ENCODE measurements at places on chromosomes 12 and 14.

GRCh38 chr12:11486623-11487444 lies 91.5 kb upstream of the PRB2 start:
- peak; percentile 83 for DNase-seq

DNA sequence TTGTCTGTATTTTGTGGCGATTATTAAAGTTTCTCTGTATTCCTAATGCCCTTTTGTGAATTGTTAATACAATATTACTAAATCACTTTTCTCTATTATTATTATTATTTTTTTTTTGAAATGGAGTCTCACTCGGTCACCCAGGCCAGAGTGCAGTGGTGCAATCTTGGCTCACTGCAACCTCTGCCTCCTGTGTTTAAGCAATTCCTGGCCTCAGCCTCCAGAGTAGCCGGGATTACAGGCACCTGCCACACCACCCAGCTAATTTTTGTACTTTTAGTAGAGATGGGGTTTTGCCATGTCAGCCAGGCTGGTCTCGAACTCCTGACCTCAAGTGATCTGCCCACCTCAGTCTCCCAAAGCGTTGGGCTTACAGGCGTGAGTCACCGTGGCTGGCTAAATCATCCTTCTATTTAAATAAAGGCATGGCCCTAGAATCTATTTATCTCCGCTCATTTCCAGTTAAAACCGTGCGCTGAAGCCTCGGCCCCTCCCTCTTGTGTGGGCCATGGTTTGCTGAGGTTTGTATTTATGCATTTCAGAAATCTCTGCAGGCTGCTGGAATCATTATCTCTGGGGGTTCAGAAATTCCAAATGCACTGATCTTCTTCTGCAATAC lies 1136.4 kb upstream of the TMEM132C start:
- no peak for DNase-seq

GRCh38 chr14:32074887-32075572 lies 2.1 kb upstream of the ARHGAP5 start:
- no peak for DNase-seq

DNA sequence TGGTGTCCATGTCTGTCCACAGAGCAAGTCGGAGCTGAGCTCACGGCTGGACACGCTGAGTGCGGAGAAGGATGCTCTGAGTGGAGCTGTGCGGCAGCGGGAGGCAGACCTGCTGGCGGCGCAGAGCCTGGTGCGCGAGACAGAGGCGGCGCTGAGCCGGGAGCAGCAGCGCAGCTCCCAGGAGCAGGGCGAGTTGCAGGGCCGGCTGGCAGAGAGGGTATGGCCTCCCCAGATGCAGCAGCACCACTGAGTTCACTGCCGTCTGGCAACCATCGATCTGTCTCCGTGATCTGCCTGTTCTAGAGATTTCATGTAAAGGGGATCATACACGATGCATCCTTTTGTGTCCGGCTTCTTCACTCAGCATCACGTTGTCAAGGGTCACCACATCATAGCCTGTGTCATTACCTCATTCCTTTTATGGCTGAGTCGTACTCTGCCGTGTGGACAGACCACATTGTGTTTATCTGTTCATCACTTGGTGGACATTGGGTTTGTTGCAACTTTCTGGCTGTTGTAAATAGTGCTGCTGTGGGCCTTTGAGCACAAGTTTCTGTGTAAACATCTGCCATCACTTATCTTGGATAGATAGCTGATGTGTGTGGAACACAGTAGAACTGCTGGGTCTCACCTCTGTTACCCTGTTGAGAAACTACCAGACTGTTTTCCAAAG lies 21.9 kb downstream of the HIP1R start:
- no peak for DNase-seq

DNA sequence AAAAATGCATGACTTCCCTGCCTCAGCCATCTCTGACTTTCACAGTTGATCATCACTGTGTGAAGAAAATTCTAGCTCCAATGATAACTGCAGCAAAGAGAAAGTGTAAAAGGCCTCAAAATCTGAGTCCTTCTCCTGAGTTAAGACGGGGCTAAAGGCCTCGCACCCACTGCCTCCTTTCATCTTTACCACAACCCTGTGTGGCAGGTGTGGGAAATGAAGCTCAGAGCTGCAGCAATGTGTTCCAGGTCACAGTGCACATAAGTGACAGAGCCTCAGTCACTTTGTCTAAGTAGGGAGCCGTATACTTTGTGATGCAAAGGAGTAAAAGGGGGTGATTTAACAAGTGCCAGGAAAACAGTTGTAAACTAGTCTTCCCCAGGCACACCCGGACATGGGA lies 144.7 kb upstream of the TMCC3 start:
- no peak for DNase-seq

GRCh38 chr14:99648027-99648784 lies 3.3 kb downstream of the HHIPL1 start:
- no peak for DNase-seq

DNA sequence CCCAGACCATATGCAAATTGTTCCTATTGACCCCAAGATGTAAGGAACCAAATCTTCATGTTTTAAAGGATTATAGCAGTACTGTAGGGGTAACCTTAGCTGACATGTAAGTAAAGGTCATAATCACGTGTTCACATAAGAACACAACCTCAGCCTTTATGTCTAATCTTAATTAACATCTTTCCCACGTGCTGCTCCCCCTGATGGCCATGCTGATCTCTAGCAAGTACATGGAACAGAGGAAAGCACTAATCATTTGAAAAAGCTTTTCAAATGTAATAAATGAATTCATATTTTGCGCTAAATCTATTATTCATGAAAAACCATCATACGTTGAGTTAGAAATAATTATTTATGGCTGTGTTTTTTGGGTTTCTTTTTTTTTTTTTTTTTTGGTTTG lies 30.5 kb upstream of the ITPR2 start:
- no peak for DNase-seq

DNA sequence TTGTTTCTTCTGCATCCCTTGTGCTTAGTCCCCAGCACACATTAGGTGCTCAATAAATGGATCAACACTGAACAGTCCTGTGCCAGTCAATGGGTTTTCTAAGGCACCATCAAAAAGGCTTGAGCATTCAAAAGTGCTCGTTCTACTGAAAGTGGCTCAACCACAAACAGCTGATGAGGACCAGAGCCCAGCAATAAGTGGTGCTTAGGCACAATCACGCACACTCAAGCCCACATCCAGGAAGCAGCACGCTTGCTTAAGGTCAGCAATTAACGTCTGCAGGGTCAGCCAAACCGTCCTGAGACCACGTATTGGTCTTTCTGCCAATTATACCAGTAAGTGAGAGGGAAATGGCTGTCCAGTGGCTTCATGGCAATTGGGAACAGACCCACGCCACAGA lies 56.5 kb downstream of the PRIMA1 start:
- DNase-seq = no peak

DNA sequence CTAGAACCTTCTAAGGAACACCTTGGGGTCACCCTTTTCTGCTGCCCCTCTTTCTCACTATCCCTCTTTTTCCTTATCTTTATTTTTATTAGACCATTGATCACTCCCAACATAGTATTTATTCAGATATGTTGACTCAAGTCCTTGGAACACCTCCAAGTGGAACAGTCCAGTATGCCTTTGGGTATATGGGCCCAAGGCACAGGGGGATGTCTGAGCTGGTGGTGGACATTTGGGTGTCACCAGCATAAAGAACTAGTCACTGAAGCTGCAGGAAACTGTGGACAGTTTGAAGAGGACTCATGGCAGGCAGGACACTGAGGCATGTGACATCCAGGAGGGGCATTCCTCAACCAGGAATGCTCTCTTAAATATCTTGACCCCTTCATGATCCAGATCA lies 105.6 kb downstream of the VEZT start:
- DNase-seq = no peak

- no peak for DNase-seq
Measured at GRCh38 chr14:105178868-105179140, 2.3 kb downstream of the NUDT14 start.

DNA sequence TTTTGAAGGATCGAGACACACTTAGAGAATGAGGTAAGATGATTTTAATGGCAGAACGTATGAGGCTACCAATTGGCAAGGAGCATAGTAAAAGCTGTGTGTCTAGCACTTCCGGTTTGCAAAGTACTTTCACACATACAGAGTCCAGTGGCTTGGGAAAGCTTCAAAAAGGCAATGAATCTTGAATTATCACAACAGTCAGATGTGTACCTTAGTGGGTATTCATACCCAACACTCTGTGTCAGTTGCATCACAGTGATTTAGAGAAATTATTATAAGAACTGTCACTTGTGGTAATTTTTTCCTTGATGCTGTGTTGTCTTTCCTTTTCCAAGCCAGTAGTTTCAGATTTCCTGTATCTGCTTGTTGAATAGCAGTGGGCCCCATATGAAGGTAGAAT lies 424.1 kb downstream of the PCNX1 start:
- DNase-seq = no peak

DNA sequence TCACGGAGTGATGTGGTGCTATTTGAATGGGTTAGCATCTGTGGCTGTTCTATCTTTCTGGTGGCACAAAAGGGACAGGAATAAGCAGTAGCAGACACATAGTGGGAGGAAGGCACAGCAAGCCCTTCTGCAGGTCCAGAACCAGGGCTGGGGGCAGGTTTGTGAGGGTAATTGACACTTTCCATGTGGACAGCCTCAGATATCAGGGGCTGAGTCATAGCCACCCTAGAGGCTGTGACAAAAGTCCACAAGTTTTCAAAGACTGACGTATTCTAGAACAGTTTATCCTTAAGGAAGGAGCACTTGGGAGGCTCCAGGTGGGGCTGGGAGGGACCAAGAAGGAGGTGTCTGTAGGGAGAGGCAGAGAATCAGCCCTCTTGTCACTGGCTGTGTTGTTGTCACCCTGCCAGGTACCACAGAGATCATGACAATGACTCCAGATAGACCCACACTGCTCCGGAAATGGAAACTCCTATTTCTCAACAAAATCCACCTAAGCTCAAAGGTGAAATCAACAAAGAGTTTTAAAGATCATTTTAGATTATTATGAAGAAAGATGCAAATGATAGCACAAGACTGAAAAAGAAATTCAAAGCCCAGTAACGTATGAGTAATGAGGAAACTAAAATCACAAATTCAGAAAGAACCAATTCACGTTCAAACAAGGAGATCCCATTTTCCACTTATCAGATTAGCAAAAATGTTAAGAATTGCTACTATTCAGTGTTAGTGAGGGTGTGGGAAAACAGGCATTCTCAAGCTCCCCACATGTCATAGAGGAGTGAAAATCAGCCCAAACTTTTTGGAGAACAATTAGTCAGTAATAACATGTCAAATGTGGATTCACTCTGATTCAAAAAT lies 48.3 kb downstream of the NFKBIA start:
- DNase-seq = no peak

DNA sequence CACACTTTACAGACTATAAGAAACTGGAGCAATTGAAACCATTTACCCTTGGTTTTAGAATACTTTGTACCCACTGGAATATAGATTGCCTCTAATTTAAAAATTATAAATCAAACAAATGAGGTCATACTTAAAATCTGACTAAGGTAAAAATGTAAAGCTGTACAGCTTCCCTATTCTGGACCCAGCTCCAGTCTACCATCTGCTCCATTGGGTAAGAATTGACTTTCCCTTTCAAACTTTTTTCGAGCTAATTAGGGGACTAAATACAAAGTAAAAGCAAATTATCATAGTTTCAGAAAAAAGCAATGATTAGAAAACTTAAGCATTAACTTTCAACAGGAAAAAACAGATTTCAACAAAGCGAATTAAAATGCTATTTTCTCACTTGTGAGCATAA lies 4.3 kb downstream of the KRR1 start:
- DNase-seq = no peak

DNA sequence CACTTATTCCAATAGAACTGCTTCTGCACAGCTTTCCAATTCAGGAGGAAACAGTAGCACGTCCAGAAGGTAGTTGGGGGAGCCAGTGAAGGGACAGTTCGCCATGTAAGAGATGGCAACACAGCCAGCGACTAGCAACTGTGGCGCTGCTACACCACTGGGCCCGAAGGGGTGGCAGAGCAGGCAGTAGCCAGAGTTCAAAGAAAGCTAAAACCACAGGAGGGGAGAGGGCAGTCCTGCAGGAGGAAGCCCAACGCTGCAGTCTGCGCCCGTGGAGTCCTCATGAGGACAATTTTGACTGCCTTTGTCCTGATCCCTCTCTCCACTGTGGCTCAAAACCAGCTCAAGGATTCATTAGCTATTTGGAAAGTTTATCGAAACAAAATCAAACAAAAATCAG lies 591.2 kb downstream of the VRK1 start:
- DNase-seq = no peak

- DNase-seq = no peak
Measured at GRCh38 chr12:1639538-1639937, 10.5 kb downstream of the WNT5B start.

GRCh38 chr14:32620724-32621123 lies 291.6 kb downstream of the AKAP6 start:
- DNase-seq = no peak

DNA sequence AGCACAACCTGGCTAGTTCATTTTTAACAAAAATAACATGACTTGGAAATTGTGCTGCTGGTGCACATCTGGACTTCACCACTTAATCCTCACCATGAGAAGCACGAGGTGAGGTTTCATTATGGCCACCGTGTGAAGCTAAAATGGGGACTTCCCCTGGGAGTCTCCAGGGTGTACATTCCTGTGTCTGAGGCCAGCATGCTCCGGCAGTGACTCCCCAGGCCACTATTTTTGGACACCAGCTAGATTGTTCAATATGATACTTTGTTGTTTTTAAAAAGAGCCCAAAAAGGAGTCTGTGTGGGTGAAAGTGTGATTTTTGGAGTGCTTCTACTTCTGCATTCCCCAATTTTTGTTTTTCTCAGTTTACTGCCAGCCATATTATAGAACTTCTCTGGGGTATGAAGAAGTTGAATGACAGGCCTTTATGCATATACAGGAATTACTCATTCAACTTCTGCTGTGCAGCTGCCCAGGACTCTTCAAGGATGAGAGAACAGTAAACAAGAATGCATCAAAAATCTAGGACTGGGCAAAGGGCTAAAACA lies 16.9 kb upstream of the AICDA start:
- no peak for DNase-seq

GRCh38 chr14:92287987-92288386 lies 35.0 kb upstream of the SLC24A4 start:
- DNase-seq = no peak

- DNase-seq = no peak
Measured at GRCh38 chr14:85535991-85536832, 6.3 kb downstream of the FLRT2 start.

DNA sequence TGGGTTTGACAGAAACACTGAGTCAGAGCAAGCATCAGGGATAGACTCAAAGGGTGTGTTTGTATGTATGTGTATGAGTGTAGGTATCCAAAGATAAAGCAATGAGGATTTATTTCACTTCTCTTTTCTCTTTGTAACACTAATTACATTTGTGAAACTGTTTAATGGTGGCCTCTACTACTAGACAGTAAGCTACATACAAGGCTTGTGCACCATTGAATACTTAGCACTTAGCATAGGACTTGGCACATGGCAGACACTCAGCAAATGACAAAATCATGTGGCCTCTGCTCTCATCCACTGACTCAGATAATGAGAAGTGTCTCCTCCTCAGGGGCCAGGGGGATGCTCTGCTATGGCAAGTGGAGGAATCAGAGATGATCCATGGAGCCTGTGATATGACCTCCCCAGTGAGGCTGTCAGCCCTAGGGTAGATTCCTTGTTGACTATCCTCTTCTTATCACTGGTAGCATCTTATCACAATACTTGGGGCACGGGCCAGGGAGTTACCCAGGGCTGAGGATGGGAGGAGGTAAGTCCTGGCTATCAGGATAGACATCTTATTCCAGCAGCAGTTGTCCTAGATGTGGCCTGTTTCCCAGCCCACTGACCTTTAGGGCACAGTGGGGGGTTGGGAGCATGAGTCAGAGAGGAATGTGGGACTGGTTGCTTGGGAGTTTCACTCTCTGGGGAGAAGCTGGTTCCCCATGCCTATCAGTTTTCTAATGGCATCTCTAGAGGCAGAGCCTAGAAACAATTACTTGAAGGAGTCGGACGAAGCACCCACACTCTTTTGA lies 71.2 kb upstream of the HOXC13 start:
- DNase-seq = no peak

GRCh38 chr12:81284137-81284536 lies 206.3 kb downstream of the ACSS3 start:
- DNase-seq = no peak

All from CD4-positive, alpha-beta T cell treated with Interleukin-4 for 4 hours (primary cell).